Stimulated activated CD8-positive, alpha-beta memory T cell treated with anti-CD3 and anti-CD28 coated beads, Interleukin-7, amount 100 ng/mL, for 48 hours (primary cell): ENCODE measurements at places on chromosomes 6 and 20.
A peak's percentile ranks its signal among the peaks of the same experiment; 100 is the strongest.

DNA sequence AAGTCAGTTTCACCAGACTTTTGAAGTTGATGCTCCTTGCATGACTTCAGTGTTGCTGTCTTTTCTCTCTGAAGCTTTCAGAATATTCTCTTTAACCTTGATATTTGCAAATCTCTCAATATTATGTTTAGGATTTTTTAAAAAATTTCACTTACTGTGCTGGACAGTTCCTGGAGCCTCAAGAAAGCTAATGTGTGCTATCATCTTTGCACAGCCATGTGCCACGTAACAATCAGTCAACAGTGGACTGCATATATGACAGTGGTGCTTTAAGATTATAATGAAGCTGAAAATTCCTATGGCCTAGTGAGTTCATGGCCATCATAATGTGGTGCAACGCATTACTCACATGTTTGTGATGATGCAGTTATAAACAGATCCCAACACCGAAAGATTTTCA, 59.1 kb upstream of the OGFRL1 start:
- no peak for DNase-seq

GRCh38 chr20:51482836-51483473, 59.6 kb downstream of the NFATC2 start:
- DNase-seq = no peak

DNA sequence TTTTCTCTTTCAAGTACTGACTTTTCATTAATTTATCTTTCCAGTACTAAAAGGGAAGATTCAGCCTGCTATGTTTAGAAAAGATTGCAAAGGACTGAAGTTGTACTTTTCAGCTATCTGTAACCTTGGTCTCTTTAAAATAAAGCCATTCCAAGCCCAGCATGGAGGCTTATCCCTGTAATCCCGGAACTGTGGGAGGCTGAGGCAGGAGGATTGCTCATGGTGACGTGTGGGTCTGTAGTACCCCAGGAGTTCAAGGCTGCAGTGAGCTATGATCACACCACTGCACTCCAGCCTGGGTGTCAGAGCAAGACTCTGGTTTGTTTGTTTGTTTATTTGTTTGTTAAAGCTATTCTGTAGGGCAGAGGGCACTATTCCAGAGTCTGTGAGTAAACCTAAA, 50.6 kb upstream of the TMEM170B start:
- no peak for DNase-seq

GRCh38 chr20:3323398-3323797, 84.1 kb downstream of the DNAAF9 start:
- no peak for DNase-seq

DNA sequence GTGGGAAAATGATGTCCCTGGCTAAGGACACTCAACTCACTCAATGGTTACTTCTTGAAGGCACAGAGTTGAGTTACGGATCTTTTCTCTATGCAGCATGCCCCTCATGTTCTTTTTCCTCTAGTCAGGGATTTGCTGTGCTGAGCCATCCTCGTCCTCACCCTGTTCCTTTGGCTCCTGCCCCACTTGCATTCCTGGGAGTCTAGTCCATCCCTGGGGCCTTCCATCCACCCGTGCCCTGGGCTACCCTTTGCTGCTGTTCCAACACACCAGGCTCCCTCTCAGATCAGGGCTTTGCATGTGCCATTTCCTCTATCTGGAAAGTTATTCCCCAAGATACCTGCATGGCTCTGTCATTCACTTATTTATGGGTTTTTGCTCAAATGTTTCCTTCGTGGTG, 13.3 kb upstream of the KCNG1 start:
- DNase-seq = no peak

DNA sequence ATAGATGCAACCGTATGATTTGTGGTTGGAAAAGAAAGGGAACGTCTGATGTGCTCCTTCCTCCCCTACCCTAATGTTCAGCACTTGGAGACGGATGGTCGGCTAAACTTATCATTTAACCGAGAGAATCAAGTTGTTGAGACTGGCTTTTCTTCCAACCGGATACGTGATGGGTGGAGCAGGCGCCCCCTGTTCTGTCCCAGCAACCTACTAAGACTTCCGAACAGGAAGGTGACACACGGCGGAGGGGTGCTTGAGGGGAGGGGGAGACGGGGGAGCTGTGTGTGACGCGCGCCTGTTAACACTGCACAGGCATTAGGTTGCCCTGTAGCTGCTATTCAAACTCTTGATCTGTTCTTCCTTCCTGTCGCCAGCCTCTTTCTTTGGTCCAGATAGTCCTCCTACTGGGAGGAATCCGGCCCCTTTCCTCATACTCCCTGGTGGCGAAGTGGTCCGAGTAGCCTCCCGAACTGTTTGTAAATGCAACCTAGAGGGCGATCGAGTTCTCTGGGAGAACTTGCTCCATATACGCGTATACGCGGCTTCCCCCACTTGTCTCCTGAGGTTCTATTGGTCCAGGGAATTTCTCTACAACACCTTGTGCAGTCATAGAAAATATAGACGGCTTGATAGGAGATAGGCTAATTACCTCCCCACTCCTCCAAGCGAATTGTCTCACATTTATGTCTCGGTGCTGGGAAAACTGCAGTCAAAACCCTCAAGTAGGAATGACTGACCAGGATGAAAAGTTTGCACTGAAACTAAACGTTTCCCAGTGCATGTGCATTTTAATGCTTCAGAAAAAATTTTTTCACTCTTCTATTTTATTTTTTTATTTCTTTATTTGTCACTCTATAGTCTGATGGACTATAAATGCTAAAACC, 126.0 kb upstream of the SLC2A12 start:
- peak; percentile 55 for DNase-seq
